AG08395 (cell line): ENCODE measurements at places on chromosomes 5 and 9.

DNA sequence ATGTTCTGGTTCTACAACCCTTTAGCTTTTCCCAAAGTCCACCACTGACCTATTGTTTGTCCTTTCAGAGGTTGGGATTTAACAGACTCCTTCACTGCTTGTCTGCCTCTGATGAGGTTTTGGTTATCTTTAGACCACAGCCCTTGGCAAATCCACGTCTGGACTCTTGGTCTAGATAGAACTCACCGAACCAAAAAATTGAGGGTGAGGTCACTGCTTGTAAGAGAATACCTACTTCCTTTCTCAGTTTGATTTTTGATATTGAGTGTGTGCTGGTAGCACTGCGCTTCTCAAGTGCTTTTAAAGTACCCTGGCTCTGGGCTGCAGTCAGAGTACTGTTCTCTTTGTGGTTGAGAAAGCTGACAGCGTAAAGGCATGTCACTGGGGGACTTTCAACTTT, 61.7 kb downstream of the JMY start:
- no peak for DNase-seq

DNA sequence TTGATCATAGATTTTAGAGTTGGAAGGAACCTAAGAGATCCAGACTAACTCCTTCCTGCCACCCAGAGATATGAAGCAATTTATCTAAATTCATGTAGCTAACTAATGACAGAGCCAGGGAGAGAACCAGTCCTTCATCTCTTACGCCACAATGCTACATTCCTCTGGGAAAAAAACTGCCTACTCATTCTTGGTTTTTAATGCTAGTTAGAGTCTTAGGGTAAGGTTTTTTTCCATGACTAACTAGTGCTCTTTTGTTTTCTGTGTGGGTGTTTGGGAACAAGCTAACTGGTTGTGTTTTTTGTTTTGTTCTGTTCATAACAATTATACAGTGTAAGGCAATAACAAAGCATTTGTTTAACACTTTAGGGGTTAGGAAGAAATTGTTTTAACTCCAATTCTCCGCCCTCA, 52.4 kb downstream of the SLC44A1 start:
- DNase-seq: peak; percentile 83

- DNase-seq: no peak
Measured at GRCh38 chr5:139835656-139836055, 40.0 kb downstream of the PSD2 start.

DNA sequence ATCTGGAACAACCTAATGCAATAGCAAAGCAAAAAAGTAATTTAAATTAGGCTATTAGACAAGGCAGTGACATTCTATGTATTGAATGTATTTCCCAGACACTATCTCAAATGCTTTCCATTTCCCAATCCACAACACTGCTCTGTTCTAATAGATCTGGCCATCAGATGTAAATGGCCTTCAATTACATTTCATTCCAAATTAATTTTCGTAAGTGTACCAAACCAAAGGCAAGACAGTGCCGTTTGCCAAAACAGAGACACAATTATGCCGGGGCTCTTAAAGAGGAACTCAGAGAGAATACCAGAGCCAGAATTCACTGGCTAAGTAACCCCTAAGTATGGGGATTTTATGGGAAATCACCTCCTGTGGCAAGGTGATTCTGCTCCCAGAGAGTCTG, 63.1 kb downstream of the GNAQ start:
- DNase-seq: no peak

- no peak for DNase-seq
Measured at GRCh38 chr5:164296603-164297080, 791.2 kb downstream of the MAT2B start.

GRCh38 chr9:69485466-69485865, 160.5 kb downstream of the ENTREP1 start:
- DNase-seq: no peak

DNA sequence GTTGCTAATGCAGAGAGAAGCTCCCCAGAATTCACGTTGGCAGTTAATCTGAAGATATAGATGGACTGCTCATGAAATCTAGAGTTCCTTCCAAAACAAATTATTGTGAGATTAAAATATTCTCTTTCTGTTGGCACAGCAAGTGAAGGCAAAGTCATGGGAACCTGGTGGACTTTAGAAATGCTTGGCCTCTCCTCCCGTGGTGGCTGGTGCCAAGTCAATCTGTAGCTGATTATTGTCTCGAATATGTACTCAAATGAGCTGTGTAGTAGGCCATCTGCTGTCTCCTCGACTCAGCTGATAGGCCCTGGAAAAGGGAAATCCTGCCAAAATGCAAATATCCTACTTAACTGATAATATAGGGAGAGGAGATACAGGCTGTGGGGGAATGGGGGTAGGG, 69.3 kb downstream of the DAPK1 start:
- peak; percentile 18 for DNase-seq

DNA sequence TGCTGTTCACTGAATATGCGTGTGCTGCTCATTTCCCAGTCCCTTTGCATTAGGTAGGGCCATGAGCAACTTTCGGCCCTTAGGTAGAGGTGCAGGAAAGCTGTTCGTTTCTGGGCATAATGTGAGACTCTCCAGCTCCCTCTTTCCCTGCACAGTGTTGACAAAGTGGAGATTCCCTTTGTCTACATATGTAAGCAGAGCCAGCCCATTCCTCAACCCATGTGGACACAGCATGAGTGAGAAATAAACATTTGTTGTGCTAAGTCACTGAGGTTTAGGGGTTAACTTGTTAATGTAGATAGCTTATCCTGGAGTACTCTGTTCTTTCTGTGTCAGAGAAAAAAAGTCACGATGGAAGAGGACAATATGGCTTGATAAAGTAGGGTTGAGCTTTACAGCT, 343.8 kb downstream of the PSAT1 start:
- no peak for DNase-seq

DNA sequence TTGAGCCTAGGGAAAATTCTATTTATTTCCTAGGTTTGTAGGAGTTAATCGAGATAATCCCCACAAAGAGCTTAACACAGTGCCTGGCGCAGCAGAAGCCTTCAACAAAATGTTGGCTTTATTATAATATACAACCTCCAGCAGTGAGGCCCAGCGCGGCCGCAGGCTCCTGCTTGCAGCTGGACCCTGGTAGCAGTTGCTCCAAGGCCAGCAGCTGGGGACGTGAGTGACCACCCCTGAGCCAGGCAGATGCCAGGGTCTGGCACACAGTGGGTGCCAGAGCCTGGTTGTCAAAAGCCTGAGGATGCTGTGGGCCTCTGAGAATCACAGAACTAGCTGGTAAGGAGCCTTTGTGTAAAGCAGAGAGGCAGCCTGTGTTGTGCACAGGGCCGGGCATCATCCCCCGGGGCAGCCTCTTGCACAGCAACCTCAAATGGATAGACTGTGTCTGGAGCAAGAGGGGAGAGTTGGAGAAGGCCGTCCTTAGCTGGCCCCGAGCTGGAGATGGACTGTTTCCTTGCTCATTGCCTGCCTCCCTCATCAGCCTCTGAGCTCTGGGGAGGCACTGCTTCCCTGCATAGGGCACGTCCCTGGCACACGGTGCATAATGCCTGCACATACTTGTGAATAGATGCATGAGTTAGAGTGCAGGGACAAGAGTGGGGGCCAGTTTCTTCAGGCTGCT, 17.3 kb downstream of the CSF1R start:
- no peak for DNase-seq

GRCh38 chr5:153525536-153525935, 35.1 kb downstream of the GRIA1 start:
- no peak for DNase-seq

- no peak for DNase-seq
Measured at GRCh38 chr9:136171009-136171800, 33.7 kb downstream of the LHX3 start.

DNA sequence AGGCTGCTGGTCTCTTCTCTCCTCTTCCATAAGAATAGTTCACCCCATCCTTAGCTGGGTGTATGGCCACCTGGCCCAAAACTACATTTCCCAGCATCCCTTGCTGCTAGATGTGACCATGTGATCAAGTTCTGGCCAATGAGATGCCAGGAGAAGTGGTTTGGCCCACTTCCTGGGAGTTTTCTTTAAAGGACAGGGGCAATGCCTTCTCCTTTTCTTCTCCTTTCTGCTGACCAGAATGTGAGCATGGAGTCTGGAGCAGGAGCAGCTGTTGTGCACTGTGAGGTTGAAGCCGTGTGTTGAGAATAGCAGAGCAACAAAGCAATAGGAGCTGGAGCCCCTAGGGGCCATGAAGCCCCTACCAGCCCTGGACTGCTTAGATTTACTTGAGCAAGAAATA, 36.8 kb downstream of the C9orf50 start:
- DNase-seq: peak; percentile 90

DNA sequence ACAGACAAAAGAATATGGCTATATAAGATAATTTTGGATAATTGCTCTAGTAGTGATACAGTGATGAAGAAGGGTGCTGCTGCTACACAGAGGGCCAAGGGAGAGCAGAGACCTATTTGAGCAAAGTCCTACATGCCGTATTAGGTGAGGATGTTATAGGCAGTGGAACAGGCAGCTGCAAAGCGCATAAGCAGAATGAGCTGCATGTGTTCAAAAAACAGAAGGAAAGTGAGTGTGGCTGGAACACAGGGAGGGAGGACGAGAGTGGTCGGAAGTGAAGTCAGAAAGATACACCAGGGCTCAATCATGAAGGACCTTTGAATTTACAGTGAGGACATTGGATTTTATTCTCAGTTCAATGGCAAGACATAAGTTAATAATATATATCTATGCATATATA, 35.4 kb downstream of the ITGA2 start:
- DNase-seq: no peak

DNA sequence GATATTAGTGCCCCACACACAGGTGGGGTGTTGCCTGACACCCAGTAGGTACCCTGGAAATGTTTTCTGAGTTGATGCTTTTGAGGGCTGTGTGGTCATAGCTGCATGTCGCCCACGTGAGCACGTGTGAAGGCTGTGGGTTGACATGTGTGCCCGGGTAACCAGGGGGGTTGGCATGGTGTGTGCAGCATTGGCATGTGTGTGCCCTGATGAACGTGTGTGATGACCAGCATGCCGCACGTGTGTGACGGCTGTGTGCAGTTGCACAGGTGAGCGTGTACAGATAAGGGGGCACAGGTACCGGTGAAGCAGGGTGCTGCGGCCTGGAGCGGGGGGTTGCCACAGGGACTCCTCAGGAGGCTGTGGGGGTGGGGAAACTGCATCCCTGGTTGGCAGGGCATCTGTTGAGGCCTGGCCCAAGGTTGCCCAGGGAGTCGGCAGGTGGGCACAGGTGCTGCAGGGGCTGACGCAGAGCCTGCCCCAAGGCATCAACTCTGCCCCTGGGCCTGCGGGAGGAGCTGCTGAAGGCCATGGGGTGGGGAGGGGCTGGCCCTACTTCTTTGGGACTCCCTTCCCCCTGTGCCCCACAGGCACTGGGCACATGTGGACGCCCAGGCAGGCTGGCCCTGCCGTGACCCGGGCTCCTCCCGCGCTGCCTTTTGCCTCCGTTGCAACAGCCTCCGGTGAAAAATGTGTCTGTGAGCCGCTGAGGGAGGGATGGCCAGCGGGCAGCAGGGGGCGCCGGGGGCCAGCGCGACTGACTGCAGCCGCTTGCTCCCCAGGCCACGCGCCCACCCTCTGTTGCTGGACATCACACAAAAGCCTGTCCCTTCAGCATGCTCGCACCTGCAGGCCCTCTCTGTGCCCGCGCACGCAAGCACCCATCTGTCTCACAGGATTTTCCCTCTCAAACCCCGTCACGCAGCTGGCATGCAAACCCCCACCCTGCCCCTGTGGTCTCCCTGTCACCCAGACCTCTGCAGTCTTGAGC, 2.2 kb downstream of the UNC5A start:
- DNase-seq: peak; percentile 42

- no peak for DNase-seq
Measured at GRCh38 chr5:173786286-173787187, 101.6 kb upstream of the CPEB4 start.

DNA sequence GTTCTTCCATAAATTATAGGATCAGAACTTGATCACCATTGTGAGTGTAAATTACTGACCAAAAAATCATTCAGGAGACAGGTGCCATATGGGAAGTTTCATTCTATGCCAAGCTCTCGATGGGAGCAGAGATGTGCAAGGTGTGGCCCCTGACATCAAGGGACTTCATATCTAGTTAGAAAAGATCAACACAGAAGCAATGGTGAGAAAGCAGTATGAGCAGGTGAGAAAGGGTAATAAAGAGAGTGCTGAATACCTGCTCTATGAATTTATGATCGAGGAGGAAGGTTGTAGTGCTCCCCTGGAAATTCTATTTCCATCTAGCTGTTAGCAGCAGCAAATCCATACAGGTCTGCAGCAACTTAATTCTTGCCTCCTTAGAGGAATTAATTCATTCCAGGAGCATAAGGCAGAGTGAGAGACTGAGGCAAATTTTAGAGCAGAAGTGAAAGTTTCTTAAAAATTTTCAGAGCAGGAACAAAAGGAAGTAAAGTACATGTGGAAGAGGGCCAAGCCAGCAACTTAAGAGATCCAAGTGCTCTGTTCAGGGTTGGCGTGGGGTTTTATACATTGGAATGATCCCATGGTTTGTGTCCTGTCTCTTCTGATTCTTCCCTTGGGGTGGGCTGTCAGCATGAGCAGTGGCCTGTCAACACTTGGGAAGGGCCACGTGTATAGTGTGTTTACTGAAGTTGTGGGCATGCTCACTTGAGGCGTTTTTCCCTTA, 181.8 kb downstream of the SAXO1 start:
- no peak for DNase-seq

DNA sequence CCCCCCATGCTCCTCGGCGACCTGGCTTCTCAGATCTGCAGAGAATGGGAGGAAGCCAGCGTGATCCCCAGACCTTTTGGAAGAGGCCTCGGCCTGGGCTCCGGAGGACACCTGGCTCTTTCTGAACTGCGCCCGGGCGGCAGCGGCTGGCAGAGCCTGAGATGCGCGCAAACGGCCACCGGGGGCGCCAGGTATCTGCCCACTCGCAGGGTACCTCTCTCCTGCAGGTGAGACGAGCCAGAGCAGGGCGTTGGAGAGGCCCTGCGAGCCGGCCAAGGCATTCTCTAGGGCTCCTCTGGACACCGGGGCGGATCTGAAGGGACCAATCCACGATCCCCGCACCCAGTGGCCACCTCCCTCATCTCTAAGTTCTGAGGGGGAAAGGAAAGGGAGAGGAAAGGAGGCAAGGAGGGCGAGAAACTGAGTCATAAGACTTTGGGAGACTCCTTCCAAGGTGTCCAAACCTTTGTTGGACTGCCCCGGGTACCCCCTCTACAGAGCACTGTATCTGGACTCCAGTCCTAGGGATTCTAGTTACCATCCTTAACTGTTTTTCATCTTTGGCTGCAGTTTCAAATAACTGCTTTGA, 55.0 kb upstream of the SLC46A2 start:
- no peak for DNase-seq

GRCh38 chr5:5092149-5092548, 48.0 kb upstream of the ADAMTS16 start:
- no peak for DNase-seq

GRCh38 chr5:91319667-91320066, 63.5 kb downstream of the ARRDC3 start:
- DNase-seq: no peak

GRCh38 chr5:175654807-175655206, 3.1 kb upstream of the HRH2 start:
- DNase-seq: no peak

DNA sequence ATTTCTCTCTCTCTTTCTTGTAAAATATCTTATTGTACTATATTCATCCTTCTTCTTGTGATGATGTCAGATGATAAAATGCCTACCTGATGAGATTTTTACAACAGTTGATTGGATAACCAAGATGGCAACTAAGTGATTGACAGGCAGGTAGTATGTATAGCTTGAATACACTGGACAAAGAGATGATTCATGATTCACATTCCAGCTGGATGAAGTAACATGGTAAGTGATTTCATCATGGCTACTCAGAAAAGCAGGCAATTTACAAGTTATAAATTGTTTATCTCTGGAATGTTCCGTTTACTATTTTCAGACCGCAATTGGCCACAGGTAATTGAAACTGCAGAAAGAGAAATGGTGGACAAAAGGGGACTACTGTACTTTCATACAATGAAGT, 1471.7 kb upstream of the C9orf72 start:
- no peak for DNase-seq

- peak; percentile 50 for DNase-seq
Measured at GRCh38 chr5:147567917-147568598, 58.2 kb upstream of the DPYSL3 start.
